ENCODE measurements at places on chromosomes 5 and 9. TPM values are rescaled to one million over a fixed set of nuclear protein-coding genes. Genes with fewer than 3 reads are reported as not detected.
A peak's percentile ranks its signal among the peaks of the same experiment; 100 is the strongest.

- peak; percentile 84 for ATAC-seq
Measured at GRCh38 chr9:108142504-108143201, 653.1 kb upstream of the KLF4 start.

SPEF2 gene
- total RNA-seq: 1.6 TPM

DNA sequence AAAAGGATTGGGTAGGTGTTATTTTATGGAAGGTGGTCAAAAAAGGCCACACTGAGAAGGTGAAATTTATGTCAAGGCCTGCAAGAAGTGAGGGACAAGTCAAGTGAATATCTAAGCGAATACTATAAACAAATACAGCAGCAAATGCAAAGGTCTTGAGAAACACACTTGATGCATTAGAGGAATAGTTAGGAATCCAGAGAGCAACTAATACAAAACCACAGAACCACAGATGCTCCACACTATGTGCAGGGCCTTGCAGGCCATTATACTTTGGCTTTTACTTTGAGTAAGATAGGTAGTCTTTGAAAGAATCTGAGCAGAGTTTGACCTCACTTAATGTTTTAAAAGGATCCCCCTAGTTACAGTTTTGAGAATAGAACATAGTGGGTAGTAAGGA is 4.6 kb downstream of the ZNF622 start:
- no peak for ATAC-seq

- ATAC-seq: no peak
Measured at GRCh38 chr5:125256296-125256695, 509.9 kb upstream of the ZNF608 start.

DNA sequence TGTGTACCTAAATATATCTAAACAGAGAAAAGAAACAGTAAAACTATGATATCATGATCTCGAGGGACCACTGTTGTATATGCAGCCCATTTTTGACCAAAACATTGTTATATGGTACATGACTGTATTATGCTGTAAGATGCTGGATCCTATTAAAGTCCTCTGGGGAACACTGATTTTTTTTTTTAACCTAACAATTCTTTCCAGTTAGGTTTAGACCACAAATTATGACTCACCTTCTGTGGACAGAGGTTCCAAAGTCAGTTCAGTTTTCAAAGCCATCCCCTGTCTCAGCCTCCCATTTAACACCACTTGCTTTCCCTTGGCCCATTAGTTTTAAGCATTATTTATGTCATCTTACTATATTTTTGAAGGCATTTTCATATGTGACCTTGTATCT is 27.1 kb downstream of the TRMO start:
- no peak for ATAC-seq

- no peak for ATAC-seq
Measured at GRCh38 chr5:35046774-35047173, 975 bp downstream of the AGXT2 start.

All from esophagus mucosa (tissue), 1 donor.